ENCODE measurements at places on chromosomes 5 and 9.

- DNase-seq = no peak
These were observed 90.4 kb upstream of the CHD1 start for GRCh38 chr5:99019254-99019653.

- DNase-seq = no peak
These were observed 111.9 kb upstream of the EFNA5 start for GRCh38 chr5:107782561-107783169.

- DNase-seq = no peak
These were observed 111.7 kb upstream of the RAI14 start for GRCh38 chr5:34544403-34544802.

DNA sequence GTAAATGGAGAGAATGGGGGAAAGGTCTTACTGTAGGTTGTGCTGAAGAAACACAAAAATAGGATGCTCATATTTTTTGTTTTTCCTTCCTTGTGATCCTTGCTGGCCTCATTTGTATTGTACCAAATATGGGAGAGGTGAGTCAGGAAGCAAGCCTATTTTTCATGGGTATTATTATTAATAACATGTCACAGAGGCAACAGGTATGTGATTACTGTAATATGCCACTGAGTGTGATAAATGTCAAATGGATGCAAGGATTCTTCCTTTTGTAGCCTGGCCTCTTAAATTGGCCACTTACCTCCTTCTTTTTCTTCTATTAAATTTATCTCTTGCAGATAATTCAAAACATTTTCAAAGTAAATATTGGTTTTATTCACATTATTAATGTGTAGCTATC is 10.2 kb downstream of the LECT2 start:
- DNase-seq = no peak

- DNase-seq = no peak
These were observed 243.0 kb upstream of the PTGER4 start for GRCh38 chr5:40436535-40437237.

DNA sequence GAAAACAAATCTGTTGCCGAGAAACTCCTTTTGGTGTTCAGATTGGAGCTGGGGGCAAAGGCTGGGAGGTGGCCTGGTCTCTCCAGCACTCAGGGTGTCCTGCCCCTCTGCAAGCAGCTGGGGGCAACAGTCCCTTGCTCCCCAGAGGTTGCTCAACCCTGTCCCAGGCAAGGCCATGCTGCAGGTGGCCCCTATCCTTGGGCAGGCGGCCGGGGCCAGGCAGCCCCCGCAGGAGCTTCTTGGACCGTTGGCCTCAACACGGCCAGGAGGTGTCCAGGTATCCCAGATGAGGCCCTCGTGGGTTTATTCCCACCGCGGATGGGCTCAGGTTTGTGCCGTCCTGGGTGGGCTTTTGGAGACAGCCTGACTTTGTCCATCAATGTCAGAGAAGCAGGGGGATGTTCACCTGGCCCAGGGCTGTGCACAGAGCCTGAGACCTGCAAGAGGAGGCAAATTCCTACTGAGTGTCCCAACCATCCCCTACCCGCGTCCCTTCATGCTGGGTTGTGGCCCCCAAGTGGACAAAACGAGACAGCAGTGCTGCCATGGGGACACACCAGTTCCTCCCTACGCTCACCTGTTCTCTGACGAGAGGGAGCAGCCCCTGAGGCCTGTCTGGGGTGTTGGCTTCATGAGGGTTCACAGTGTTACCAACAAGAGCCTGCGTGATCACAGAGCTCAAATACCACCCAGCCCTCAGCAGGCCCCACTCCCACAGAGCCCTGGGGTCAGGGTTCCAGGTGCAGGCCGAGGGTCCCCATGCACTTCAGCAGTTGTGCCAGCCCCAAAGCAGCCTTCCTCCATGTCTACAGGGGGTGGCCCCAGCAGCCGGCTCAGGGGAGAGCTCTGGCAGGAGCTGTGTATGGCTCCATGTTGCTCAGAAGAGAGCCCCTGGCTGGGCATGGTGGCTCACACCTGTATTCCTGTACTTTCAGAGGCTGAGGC is 9.5 kb upstream of the CCDC187 start:
- no peak for DNase-seq

- no peak for DNase-seq
These were observed 145.0 kb downstream of the ADCY2 start for GRCh38 chr5:7540736-7541485.

GRCh38 chr5:37490120-37490810 is 111.1 kb downstream of the WDR70 start:
- DNase-seq = no peak

DNA sequence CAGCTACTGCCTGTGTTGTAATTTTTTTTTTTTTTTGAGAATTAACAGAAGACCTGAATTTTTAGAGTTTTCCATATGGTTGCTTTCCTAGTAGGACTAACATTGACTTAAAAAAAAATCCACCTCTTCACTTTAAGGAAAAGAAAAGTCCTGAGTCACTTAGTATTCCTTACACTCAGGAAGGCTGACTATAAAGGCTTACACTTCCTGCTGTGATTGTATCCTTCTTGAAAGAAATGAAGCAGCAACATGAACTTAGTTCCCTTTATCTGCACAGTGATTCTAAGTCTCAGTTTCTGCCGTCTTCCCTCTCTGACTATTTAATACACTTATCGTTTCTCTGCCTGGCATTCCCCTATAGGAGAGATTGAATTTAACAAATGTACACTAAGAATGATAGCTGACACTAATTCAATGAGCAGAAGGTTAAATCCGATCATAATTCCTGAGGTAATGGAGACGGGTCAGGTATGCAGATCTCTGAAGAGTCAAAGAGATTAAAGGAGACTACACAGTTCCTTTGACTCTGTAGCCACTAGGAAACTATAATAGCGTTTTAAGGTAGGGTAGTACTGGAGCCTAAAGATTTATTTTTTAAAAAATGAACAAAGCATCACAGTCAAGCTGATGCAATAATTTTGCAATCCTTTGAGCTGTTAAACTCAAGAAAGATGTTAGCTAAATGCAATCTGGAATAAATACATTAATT is 185.1 kb upstream of the ELAVL2 start:
- DNase-seq = no peak

DNA sequence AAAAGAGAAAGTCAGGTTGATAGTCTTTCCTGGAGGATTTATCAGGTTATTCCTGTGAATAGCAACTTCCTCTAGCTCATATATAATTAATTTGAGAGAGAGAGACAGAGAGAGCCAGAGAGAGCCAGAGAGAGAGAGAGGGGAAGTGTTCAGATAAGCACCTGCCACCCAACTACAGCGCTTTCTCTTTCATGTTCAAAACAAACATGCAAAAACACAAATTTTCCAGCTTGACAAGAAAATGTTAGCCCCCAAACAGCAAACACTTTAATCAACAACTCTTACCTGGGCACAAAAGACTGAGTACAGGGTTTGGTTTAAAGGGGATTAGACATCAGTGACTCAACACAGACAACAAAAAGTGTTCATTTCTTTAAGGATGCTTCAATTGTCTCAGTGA is 61.7 kb upstream of the PLPP6 start:
- no peak for DNase-seq

GRCh38 chr5:14679595-14679994 is 15.1 kb downstream of the OTULIN start:
- DNase-seq = no peak

- no peak for DNase-seq
These were observed at the start of gene F2RL1 for GRCh38 chr5:76818844-76819831. Gene F2RL1, plus strand, starts transcription at chr5:76819030. Its CDS starts 153 bp downstream, at chr5:76819183.

DNA sequence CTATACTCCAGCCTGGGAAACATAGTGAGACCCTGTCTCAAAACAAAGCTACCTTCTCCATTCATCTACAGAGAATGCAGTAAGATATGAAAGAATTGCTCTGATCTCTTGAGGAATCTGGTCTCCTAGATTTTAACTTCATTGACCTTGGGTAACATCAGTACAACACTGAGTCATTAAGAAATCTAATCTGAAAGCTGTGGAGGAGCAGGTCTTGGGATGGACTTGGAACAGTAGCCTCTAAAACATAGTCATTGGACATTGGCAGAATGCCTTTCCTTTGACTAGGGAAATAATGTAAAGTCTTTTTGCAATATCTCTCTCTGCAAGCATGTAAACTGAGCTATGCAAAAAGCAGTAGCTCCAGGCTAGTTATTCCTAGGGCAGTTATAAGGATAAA is 58.1 kb downstream of the KCNN2 start:
- DNase-seq = no peak

DNA sequence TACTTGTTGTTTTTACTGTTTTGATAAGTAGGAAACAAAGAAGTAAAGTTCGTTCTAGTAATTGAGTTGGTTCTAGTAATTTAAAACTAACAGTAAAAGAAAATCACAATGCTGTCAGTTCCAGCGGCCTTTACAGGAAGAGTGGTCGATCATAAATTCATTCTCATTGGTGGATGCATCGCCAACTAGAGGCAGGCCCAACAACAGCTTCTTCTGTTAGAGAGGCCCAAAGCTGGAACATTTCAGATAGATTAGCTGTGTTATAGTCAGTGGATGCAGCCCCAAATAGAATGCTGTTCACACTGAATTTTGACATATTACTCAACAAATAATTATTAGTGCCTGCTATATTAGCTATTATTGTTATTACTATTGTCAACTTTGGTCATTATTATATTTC is 80.8 kb downstream of the ARRDC3 start:
- no peak for DNase-seq

GRCh38 chr9:14347406-14348122 is 33.6 kb upstream of the NFIB start:
- no peak for DNase-seq

DNA sequence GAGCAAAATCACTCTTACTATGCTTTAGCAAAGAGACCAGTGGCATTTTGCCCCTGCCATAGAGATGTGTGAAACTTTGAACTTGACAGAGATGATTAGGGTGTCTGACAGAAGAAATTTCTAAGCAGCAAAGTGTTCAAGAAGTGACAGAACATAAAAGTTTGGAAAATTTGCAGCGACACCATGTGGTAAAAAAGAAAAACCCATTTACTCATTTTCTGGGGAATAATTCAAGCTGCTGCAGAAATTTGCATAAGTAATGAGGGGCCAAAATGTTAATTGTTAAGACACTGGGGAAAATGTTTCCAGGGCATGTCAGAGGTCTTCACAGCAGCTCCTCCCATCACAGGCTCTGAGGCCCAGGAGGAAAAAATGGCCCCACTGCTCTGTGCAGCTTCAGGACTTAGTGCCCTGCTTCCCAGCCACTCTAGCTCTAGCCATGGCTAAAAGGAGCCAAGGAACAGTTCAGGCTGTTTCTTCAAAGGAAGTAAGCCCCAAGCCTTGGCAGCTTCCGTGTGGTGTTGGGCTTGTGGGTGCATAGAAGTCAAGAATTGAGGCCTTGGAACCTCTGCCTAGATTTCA is 6.1 kb upstream of the AP3B1 start:
- no peak for DNase-seq

- no peak for DNase-seq
These were observed 40.7 kb downstream of the MAPK9 start for GRCh38 chr5:180251141-180251540.

- no peak for DNase-seq
These were observed 26.8 kb upstream of the CSF1R start for GRCh38 chr5:150113047-150113744.

DNA sequence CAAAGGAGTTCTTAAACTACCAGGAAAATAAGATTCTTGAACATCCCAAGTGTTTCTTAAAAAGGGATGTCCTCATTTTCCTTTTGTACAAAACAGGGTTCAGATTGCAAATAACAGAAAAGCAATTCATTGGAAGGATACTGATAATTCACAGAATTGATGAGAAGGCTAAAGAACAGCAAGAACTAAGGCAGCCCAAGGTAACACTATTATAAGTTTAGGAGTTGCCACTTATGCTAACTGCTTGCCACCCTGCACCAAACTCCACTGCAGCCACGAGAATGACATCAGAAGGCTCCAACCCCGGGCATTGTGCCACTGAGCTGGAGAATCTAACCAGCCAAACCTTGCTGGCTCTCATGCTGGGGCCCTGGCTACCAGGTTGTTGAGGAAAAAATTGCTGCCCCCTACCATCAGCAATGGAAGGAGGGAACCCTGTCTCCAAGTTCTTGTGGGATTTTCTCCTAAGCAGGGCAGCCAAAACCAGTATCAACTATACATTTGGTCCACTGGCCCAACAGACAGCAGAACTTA is 123.4 kb downstream of the ARL15 start:
- no peak for DNase-seq

DNA sequence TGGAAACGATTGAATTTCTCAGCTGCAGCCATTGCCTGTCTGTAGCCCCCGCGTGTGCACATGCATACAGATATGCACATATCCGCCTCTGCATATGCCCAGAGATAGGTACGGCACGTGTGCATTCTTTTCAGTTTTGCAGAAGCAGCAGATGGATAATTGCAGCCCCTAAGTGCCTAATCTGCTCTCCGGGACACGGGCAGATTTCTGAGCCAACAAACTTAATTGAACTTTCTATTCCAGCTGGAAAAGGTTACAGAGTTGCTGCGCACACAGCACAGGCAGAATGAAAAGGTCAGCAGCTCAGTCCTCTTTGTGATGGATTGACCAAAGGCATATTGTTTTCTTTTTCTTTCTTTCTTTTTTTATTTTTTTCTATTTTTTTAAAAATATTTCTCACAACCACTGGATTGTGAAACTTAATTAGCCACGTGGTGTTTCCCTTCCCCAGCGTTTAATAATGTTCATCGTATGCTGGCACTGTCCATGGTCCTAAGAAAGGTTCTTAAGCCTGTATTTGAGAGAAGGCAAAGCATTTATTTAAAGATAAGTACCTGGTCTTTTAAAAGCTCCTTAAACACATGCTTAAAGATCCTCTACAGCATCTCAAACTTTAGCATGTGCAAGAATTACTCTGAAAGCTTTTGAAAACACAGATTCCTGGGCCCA is 270.2 kb upstream of the BRINP1 start:
- DNase-seq = no peak
